Fibroblast of lung (primary cell): ENCODE measurements at places on chromosomes 16 and 17. TPM values are rescaled to one million over a fixed set of nuclear protein-coding genes. Genes with fewer than 3 reads are reported as not detected.

Gene UBE2Z
- 46.7 and 55.2 TPM in 2 replicates for total RNA-seq

Gene CLEC3A
- total RNA-seq = not detected in 2 replicates

Gene WDR81
- 26.2 and 31.5 TPM in 2 replicates for total RNA-seq

Gene HOXB2
- total RNA-seq = 9.2 and 12.2 TPM in 2 replicates

Gene ASGR1
- 0.66 and 0.77 TPM in 2 replicates for total RNA-seq

Gene ANKRD40CL
- total RNA-seq = under 0.01 TPM in 1 of 2 replicates, not detected in the other

Gene C17orf67
- 1.3 and 1.7 TPM in 2 replicates for total RNA-seq

Gene KCNJ12
- total RNA-seq = 0.66 and 1.5 TPM in 2 replicates

Gene CCDC40
- 1.5 and 2.1 TPM in 2 replicates for total RNA-seq

Gene HOXB3
- total RNA-seq = 15.7 and 28.6 TPM in 2 replicates

Gene MRPL38
- 30.8 and 36.0 TPM in 2 replicates for total RNA-seq

Gene NOG
- 0.51 and 0.99 TPM in 2 replicates for total RNA-seq

Gene ZNF469
- total RNA-seq = 1.3 and 1.5 TPM in 2 replicates

Gene ABR
- total RNA-seq = 84.7 and 91.9 TPM in 2 replicates

Gene CEMP1
- total RNA-seq = not detected in 2 replicates

Gene NFAT5
- 15.7 and 33.4 TPM in 2 replicates for total RNA-seq

Gene ZDHHC1
- 4.4 and 6.4 TPM in 2 replicates for total RNA-seq

Gene TUBG1
- total RNA-seq = 12.8 and 16.7 TPM in 2 replicates

Gene KRTAP2-3
- total RNA-seq = not detected in 2 replicates

Gene HCRT
- not detected in 2 replicates for total RNA-seq

Gene OR4D1
- total RNA-seq = not detected in 2 replicates

Gene ATP1B2
- 0.33 TPM in 1 of 2 replicates, not detected in the other for total RNA-seq

Gene CD7
- total RNA-seq = under 0.01 and 0.17 TPM in 2 replicates

Gene KRTAP4-1
- not detected in 2 replicates for total RNA-seq

Gene SPATA32
- not detected in 2 replicates for total RNA-seq

Gene WDR45B
- 51.6 and 66.2 TPM in 2 replicates for total RNA-seq

Gene G6PC3
- 12.3 and 40.0 TPM in 2 replicates for total RNA-seq

Gene LASP1
- total RNA-seq = 58.8 and 79.8 TPM in 2 replicates

Gene NHLRC4
- total RNA-seq = 2.1 and 3.3 TPM in 2 replicates

Gene SLC5A11
- total RNA-seq = under 0.01 TPM in 1 of 2 replicates, not detected in the other

Gene CD300C
- total RNA-seq = not detected in 2 replicates

Gene AATK
- 0.26 and 0.50 TPM in 2 replicates for total RNA-seq

Gene SPEM1
- not detected in 2 replicates for total RNA-seq

Gene HIC1
- total RNA-seq = 29.1 and 30.0 TPM in 2 replicates

Gene NPIPB8
- 0.17 TPM in 1 of 2 replicates, not detected in the other for total RNA-seq

Gene ARL4D
- 46.4 and 60.6 TPM in 2 replicates for total RNA-seq

Gene PRR35
- not detected in 2 replicates for total RNA-seq
